Caudate nucleus (tissue), 63 donors: ENCODE measurements at places on chromosomes 7 and 10.

GRCh38 chr7:96016735-96017134 lies 244.4 kb downstream of the DYNC1I1 start:
- DNase-seq = no peak

- DNase-seq = no peak
These were observed 17.6 kb downstream of the APBB1IP start for GRCh38 chr10:26455567-26456315.

- no peak for DNase-seq
These were observed 528.6 kb upstream of the CELF2 start for GRCh38 chr10:10489076-10489475.

- no peak for DNase-seq
These were observed 6.5 kb downstream of the SAP25 start for GRCh38 chr7:100567031-100567730.

- DNase-seq = no peak
These were observed 93.3 kb upstream of the ELMO1 start for GRCh38 chr7:37541810-37542443.

GRCh38 chr7:22039670-22040069 lies 94.0 kb upstream of the CDCA7L start:
- DNase-seq = no peak

DNA sequence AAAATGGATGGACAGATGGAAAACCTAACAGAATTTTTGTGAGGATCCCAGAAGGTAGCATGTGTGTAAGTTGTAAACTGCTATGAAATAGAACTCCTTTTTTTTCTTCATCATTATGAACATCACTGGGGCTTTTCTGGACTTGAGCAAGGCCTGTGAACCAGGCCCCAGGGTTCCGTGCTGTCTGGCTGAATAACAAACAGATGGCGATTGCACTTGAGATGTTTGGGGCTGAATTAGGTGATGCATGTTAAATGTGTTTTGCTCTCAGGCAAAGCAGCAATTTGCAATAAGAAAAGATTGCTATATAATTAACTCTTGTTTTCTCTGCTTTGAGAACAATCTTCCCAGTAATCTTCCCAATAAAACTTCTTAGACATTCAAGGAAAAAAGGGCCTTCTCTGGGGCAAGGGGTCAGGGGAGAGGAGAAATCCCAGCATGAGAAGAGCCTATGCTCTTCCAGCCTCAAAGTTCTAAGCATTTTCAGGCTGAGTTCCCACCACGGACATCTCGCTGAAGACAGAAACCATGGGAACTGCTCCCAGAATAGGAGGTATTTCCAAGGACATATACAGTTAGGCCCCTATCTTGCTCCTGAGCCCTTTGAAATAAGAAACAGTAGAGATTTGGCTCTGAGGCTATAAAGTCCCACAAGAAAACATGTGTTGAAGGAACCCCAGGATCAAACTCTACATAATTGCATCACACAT lies 98.7 kb downstream of the ITIH5 start:
- no peak for DNase-seq

- peak; percentile 21 for DNase-seq
These were observed 128.5 kb downstream of the MAD1L1 start for GRCh38 chr7:2104107-2104710.

GRCh38 chr10:3516234-3516922 lies 268.6 kb downstream of the KLF6 start:
- no peak for DNase-seq

- no peak for DNase-seq
These were observed 232.2 kb downstream of the KIAA1217 start for GRCh38 chr10:24440817-24441797.

- DNase-seq = no peak
These were observed 109.5 kb downstream of the ADCY1 start for GRCh38 chr7:45683556-45684148.

DNA sequence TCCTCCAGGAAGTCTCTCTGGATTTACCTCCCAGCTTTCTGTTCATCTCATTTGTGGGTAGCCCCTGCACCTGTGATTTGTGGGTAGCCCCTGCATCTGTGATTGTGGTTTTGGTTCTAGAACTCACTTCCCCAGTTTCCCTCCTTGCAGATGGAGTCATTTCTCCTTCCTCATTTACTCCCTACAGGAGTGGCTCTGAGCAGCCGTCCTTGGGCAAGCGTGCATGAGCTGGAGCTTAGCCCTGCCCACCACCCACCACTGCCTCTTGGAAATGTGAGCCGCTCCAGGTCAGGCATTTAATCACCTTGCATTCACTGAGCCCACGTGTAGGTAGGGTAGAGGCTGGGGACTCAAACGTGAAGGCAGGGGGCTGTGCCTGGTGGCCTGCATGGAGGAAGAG lies 8.2 kb downstream of the COL26A1 start:
- DNase-seq = no peak

DNA sequence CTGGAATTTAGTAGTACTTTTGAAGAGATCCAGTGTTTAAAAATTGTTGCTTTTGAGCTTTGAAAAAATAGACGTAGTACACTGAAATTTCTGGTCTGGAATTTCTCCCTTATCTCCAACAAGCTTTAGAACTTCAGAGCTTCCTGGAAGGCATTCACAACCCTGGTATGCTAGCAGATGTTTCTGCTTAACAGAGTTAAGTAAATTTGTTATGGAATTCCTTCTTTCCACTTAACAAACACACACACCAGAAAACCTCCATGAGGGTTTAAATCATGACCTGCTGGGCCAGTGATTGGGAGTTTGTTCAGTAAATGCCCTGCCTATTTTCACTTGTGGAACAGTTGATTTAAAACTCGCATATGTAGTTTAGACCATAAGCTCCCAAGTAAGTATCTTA lies 13.7 kb downstream of the ASB15 start:
- no peak for DNase-seq

DNA sequence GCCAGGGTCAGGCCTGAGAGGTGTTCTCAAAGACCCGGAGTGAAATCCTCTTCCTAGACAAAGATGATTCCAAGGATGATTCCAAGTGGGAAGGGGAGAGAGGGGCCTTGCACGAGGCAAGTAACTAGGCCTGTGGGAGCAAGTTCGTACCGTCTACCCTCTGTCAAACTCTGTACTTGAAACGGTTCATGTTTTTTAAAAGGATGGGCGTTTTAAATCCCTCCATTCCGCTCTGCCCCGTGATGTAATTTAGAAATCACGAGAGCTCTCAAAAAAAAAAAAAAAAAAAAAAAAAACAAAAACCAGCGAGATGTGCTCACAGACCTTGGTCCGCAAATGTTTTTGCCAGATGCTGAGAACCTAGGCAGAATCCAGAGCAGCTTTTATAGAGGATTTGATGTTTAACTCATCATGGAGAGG lies 114.7 kb upstream of the CARD11 start:
- DNase-seq = no peak

DNA sequence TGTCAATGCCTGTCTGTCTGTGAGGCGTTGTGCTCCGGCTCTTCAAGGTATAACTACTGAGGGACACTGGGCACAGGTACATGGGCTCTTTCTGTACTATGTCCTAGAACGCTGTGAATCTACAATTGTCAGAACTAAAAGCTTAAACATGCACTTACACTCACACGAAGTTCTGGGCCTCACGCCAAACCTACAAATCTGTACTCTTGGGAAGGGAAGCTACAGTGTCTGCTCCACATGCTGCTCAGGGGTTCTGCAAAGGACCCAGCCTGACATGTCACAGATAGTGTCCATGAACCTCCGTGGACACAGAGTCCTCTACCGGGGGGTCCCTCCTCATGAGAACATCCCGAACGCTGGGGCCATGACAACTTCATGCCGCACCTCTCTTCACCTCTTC lies 268.7 kb downstream of the WDR37 start:
- no peak for DNase-seq

GRCh38 chr7:128073671-128074310 lies 42.6 kb upstream of the LRRC4 start:
- DNase-seq = no peak

DNA sequence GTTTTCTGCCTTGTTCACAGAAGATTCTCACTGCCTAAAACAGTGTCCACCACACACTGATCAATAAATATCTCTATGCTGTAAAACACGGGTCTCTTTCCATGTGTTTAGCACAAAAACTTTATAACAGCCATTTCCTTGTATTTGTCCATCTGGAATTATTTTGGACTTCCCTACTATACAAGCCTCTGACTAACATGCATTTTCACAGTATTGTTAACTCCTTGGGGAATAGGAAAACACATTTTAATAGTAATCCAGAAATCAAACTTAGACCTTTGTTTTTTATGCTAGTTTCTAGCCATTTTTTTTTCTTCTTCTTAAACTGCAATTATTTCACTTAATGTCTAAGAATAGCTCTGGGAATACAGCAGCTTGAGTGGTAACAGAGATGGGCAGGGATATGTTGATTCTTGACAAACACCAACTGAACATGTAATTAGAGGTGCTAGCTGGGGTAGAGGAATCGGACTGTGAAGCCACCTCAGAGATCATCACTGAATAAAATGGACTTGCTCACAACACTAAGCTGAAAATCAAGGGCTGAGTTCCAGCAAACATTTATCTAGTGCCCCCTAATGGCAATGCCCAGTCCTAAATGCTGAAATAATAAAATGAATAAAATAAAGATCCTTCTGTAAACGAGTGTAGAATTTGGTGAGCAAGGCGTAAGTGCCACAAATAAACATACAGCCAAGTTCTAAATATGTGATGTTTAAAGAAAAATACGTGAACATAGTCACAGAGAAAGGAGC lies 593.1 kb downstream of the SORCS1 start:
- DNase-seq = peak; percentile 38

DNA sequence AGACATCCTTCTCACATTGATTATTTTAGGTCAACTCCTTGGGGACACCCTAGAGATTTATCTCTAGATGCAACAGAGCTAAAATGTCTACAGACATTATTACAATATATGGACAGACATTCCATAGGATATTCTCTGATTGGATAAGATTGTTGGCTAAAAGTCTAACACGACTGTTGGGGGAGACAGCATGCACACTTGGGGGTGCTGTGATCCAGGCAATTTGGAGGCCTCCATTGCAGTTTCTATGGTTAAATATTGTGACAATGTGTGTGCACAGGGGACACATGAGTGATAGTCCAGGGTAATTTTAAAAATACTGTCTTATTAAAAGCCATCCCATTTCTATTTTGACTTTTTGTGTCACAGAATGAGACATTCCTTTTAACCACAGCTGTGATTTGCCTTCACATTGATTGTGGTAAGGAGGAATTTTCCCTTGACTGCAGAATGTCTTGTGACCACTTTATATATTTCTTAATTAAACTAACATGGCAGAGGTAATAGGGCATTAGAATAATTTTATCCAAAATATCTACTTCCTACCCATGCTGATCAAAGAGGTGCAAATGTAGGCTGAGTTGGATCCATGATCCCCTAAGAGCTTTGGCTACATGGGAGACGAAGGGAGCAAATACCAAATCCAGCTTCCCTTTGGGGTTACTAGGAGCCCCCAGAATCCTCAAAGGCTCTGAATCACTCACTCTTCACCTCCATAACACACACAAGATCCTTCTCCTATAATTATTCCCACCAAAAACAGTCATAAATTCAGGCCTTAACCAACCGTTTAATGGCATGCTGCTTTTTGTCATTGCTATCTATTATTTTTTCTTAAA lies 7.3 kb downstream of the TFPI2 start:
- DNase-seq = no peak

DNA sequence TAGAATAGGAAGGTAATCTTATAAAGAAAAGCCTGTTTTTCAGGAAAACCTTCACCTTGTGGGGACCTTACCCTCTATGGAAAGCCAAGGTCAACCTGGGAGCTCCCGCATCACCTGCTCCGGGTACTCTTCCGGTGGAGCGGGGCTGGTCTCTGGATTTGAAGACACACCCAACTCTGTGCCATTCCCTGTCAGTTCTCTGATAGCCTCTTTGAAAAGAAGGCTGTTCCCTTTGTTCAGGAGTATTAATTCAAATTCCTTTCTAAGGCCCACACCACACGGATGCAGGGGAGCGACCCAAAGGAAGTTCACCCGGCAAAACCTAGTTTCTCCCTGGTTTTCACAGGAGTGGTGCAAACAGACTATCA lies 10.7 kb downstream of the CTBP2 start:
- no peak for DNase-seq

- DNase-seq = no peak
These were observed 297.6 kb upstream of the PLXDC2 start for GRCh38 chr10:19518632-19519031.

GRCh38 chr7:133688483-133689239 lies 435.8 kb downstream of the EXOC4 start:
- DNase-seq = no peak

- DNase-seq = no peak
These were observed 52.4 kb downstream of the BZW2 start for GRCh38 chr7:16698200-16698905.

- no peak for DNase-seq
These were observed 49.2 kb downstream of the ADRA2A start for GRCh38 chr10:111126077-111126476.

- DNase-seq = no peak
These were observed 1.6 kb downstream of the HOXA13 start for GRCh38 chr7:27198138-27198841.

DNA sequence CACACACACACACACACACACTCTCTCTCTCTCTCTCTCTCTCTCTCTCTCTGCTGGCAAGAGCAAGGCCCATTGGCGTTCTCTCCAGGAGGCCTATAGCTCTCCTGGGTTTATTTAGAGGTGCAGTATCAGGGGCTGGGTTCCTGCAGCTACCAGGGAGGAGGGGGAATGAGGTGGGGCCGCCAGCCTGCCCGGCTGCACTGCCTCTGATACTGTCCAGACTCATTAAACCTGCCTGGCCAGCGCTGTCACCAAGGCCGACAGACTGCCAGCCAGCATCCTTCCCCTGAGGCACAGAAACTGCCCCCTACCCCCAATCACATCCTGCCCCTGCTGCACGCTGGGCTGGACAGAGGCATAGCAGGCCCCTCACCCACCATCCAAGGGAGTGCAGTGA lies 4.3 kb downstream of the PRRT4 start:
- DNase-seq = no peak

- DNase-seq = no peak
These were observed 18.3 kb downstream of the FZD9 start for GRCh38 chr7:73451780-73452398.

GRCh38 chr7:87473986-87474385 lies 1.5 kb downstream of the ABCB4 start:
- DNase-seq = no peak

DNA sequence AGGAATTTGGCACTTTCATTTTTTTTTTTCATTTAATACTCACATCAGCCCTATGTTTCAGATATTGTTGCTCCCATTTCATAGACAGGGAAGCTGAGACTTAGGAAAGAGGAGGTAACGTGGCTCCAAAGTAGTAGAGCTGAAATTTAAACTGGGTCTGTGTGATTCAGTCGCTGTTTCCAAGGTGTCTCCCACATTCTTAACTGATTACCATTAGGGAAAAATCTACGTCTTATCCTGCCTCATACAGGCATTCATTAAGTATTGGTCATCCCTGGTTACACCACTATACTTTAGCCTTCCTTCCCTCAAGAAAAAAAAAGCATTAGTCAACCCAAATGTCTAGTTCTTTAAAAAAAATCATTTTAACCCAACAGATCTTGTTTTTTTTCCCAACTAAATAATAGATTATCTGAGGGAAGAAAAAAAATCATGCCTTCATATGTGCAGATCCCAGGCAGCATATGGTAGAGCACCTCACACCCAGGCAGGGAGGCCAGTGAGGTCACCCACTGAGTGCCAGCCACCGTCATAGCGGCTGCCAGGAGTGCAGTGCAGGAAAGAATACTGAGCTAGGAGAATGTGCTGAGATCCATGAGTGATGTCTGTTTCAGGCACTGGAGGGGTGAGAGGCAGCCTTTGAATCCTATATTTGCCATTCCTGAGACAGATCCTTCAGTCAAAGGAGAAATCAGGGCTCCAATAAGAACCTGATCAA lies 59.0 kb upstream of the SORCS3 start:
- no peak for DNase-seq

GRCh38 chr7:55977831-55978230 lies 13.4 kb downstream of the NIPSNAP2 start:
- DNase-seq = no peak

- DNase-seq = no peak
These were observed 52.2 kb downstream of the UNC5B start for GRCh38 chr10:71264345-71265200.
